ENCODE measurements at places on chromosomes 7 and 10.

GRCh38 chr7:111043561-111043960, 47.4 kb upstream of the LRRN3 start:
- DNase-seq, result no peak

DNA sequence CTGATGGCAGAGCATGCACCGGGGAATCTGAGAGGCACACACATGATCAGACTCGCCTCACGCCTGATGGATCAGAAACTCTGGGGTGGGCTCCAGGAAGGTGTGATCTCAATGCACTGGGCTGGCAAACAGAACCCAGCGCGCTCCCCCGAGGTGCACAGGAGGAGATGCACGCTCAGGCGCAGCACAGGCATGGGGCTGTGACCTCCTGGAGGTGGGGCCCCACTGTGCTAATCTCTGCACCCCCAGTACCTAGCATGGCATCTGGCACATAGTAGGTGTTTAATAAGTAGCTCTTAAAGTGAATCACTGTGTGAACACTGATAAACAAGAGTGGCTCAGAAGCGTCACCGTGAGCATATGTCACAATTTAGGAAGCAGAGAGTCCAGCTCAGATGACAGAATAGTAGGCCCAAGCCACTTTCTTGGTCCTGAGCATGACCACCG, 57.9 kb downstream of the PROSER2 start:
- no peak for DNase-seq

- no peak for DNase-seq
These were observed 165.0 kb upstream of the GPR26 start for GRCh38 chr10:123501148-123501547.

- DNase-seq, result no peak
These were observed 112.0 kb downstream of the PPP1R3A start for GRCh38 chr7:113806633-113807327.

GRCh38 chr7:12607134-12607533, 36.6 kb downstream of the SCIN start:
- DNase-seq, result no peak

DNA sequence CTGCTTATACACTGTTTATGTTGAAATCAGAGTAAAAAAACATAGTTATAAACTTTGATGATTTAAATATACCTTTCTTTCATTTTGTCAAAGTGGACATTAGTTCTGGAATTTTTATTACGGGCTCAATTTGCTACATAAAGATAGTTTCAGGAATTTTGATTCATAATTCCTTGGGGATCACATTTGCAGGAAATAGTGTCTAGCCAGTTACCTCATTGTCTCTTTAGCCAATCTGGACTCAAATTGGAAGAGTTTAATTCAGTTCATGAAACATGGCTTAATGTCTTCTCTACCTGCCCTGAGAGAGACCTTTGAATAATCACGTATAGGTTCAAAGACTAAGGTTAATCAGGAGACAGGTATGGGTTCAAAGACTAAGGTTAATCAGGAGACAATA, 262.6 kb downstream of the HGF start:
- DNase-seq, result no peak

- DNase-seq, result no peak
These were observed 123.1 kb downstream of the GNAI1 start for GRCh38 chr7:80257756-80258155.
